Anterior cingulate cortex (tissue), 58 donors: ENCODE measurements at places on chromosomes 5 and 9.

GRCh38 chr5:431001-431710 is 11.8 kb upstream of the EXOC3 start:
- DNase-seq = no peak

- DNase-seq = peak; percentile 41
Measured at GRCh38 chr5:79857714-79858409, 133.2 kb downstream of the MTX3 start.

DNA sequence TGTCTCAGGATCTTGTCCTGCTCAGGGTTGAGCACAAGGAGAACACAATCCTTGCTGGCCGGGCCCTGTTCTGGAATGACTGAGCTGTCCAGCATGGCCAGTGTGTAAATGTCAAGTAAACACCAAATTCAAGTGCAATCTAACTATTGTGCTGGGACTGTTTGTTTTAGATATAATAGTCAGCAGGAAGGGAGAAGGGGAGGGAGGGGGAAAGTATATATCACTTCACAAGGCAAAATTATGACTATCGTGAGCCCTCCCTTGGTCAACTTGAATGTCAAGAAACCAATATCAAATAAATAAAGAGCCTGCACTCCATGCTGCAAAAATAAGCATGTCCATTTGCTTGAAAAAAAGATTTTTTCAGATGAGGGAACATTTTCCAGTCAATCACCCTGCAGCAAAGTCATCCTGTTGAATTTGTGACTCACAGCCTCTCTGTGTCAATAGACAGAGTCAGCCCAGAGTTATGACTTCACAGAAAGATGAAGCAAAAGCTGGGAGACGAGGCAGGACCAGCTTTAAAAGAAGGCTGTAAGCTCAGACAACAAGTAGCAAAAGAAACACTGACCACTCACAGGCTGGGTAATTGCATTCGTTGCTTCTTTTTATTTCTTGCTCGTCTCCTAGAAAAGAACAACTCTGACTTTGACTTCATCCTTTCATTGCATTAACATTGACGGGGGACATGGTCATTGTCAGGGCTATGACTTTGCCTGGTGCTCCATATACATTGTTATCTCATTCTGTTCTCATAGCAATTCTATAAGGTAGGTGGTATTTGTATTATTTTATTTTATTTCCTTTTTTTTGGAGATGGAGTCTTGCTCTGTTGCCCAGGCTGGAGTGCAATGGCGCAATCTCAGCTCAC is 15.3 kb upstream of the KLF4 start:
- no peak for DNase-seq

GRCh38 chr9:121404906-121405305 is 34.9 kb upstream of the STOM start:
- DNase-seq = no peak

GRCh38 chr9:16364347-16364746 is 506.1 kb downstream of the BNC2 start:
- DNase-seq = no peak

DNA sequence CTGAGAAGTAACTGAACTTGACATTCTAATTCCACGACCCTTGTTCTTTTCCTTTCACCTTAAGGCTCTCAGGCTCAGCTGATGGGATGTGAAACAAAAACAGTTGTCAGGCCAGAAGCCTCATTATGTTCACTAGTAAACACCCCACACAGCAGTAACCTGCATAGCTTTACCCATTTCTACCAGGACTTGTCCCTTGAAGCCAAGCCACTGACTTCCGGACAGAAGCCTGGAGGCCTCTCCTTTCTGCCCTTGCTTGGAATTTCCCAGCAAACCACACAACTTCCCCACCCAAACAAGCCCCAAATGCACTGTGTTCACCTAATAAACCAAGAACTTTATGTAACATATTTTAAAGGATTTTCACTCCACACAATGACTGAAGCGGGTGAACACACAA is 19.6 kb downstream of the PRUNE2 start:
- DNase-seq = no peak

DNA sequence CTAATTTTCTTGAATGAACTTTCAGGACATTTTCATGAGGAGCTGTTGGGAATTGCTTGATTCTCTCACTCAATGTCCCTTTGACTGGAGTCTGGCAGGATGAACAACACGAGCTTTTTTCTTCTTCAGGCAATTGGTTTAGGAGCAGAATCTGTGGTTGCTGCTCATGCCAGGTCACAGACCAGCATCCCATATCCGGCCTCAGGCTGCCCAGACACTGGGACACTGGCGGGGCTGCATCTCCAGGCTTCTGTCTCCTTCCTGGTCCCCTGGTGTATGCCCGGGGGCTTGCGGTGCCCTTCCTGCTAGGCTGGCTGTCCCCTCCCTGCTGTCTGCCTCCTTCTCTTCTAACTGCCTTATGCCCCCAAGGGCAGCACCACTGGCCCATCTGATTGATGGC is 311.5 kb upstream of the DAP start:
- DNase-seq = peak; percentile 7

DNA sequence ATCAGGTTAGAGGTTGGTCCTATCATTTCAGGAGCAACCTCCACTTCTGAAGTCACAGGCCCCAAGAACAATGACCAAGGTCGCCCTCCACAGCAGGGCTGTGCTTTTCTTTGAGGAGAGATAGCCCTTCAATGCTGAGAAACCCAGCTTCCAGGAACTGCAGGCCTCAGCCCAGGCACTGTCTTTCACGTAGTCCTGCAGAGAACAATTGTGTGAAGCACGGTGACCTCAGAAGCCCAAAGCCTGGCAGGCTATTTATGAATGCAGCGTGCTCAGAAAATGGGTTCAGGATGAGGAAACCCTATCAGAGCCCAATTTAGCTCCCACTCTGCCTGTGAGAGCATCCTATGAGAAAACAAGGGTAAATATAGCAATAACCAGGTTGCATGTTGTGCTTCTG is 388.3 kb downstream of the PLK2 start:
- DNase-seq = no peak

GRCh38 chr5:65068410-65068809 is 299.7 kb downstream of the CWC27 start:
- DNase-seq = no peak

GRCh38 chr9:105858877-105859276 is 164.5 kb downstream of the TMEM38B start:
- no peak for DNase-seq

GRCh38 chr9:106868565-106868964 is 5.6 kb downstream of the ZNF462 start:
- no peak for DNase-seq

- no peak for DNase-seq
Measured at GRCh38 chr9:82489201-82489821, 500.7 kb downstream of the SPATA31D1 start.

DNA sequence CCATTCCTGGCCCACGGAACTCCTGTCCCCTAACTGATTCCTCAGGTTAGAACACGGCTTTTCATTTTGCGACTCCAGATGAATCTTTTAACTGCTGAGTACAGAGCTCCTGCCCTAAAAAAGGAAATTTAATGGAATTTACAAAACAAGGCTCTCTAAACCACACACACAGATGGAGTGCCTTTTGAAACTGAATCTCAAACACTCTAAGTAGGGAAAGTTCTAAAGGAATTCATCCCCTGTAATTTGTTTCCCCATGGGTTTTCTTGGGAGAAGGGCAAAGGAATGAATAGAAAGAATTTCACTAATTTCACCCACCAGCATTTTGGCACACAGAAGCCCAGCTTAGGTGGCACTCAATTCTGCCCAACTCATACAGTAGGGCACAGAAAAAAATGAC is 106.5 kb downstream of the THBS4 start:
- no peak for DNase-seq

DNA sequence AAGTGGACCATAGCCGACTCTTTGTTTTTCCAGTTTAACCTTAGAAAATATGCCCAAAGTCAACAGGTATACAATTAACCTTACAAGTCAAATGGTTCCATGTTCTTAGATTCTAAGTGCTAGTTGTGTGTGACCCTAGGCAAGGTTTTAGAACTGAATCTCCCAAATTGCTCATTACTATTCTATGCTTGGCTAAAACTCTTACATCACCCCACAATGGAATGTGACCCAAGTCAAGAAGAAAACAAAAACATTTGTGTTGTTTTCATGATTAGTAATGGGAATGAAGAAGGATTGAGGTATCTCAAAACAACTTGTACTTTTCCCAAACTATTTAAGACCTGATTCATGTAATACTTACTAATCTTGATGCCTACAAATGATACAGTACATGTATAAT is 159.2 kb downstream of the ARRDC3 start:
- DNase-seq = no peak

DNA sequence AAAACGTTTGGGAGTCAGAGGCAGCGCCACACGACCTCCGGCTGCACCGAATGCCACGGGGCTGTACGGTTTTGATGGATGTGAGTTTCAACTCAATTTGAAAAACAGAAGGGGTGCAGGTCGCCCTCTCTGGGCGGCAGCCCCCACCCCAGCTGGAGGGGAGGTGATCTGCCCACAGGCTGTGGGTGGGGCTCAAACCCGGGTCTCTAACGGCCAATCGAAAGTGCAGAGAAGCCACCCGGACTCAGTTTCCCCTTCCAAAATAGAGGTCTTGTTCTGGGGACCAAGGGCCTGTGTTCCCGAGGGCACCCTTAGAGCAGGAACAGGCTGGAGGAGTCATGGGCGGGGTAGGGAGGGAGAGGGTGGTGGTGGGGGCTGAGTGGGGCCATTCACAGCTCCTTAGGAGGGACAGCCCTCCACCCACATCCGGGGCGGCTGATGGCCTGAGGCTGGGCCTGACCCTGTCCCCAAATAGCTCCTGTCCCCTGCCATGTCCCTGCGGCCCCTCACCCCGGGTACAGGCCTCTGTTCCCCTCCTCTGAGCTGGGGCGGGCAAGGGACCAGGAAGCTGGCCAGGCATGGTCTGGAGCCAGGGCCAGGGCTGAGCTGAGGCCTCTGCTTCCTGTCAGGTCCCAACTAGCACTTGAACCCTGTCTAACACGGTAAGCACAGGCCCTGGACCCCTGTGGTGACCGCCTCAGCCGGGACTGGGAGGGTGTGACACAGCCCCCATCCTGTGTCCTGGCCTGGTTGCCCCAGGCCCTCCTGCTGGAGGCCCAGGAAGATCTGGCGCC is 22.6 kb upstream of the NOTCH1 start:
- peak; percentile 33 for DNase-seq

GRCh38 chr9:135215571-135216161 is 128.2 kb downstream of the OLFM1 start:
- DNase-seq = no peak

DNA sequence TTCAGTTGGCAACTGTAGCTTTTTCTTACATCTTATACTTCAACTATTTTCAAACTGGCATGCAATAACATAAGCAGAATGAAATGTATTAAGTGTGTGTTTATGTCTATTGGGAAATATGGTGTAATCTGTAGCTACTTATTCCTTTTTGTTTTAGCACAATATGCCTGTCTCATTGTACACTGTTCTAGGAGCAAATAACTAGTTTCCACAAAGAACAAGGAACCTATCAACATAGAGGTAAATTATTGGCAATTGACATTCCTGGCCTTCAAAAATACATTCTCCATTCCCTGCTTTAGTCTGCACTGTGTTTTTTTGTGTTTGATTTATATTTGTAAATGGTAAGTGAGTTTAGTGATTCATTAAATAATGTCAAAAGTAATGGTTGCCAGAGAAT is 75.7 kb downstream of the FBXL7 start:
- DNase-seq = no peak

DNA sequence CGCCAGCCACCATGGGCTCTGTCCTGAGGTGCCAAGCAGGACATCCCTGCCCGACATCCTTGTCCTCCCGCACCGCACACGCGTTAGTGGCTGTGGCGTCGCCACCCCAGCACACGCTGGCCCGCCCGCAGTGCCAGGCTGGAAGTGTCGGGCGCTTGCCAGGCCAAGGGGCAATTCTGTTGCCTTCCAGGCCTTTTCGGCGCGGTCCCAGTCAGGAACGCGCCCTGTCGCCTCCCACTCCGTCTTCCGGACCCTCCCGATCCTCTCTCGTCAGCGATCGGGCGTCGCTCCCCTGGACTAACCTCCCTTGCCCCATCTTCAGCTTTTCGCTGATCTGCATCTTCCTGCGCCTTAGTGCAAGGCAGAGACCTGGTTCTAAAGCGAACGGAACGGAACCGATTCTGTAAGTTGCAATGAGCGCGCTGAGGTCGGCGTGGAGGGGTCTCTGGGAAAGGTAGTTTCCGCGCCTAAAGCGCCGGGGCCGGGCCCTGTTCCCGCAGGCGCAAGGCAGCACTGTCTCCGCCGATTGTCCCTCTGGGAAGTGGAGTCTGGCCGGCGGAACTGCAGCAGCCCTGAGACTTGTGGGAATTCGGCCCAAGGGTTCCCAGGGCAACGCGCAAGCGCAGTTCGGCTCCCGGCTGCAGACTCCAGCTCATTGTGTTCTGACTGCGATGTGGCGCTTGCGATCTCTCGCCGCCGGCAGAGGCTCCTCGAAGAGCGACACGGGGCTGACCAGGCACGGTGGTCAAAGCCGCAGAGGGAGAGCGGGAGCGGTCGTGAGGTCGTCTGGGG is at the start of gene ZNF454:
Gene ZNF454 (plus strand): TSS at position 630 of the 792 bp plus-strand sequence. CDS start 1,594 bp downstream, outside the sequence.
- peak; percentile 91 for DNase-seq

DNA sequence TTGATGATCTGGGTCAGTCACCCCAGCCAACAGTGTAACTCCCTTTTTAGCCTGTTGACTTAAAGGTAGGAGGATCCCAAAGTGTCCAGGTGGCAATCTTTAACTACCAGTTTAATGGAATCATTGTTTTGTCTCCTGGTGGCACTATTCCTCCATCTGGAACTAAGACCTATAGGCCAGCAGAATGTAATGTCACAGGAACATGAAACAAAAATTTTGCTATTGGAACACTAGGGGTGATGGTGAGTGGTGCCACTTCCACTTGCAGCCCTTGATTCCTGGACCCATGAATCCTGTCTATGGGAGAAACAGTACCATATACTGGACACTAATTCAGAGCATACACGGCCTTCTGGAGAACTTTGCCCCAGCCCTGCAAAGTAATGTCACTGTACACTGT is 219.5 kb upstream of the RASA1 start:
- no peak for DNase-seq

- no peak for DNase-seq
Measured at GRCh38 chr5:126119887-126120442, 303.2 kb upstream of the GRAMD2B start.

GRCh38 chr5:73374520-73375190 is 73.9 kb downstream of the FOXD1 start:
- DNase-seq = no peak

DNA sequence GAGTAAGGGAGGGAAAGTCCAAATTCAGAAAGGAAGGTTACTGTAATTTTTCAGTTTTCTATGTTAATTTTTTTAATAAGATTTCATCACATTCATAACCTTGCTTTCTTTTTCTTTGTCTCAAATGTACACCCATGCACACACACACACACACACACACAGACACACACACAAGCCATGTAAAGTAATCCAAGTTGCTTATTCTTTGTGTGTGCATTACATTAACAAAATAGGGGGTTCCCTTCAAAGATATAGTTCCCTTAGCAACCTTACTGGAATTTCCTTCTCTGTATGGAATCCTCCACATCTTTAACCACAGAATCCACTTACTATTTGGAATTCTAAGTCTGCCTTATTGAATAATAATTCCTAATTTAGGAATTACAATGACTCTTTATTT is 32.7 kb downstream of the ZNF366 start:
- no peak for DNase-seq

- no peak for DNase-seq
Measured at GRCh38 chr9:35059438-35059837, 13.0 kb downstream of the VCP start.
